ENCODE measurements at places on chromosomes 11 and 22. TPM values are rescaled to one million over a fixed set of nuclear protein-coding genes. Genes with fewer than 3 reads are reported as not detected.

FBLN1 gene
- total RNA-seq, result 184 TPM

BBS1 gene
- total RNA-seq, result 37.3 TPM

ADM2 gene
- total RNA-seq, result 37.6 TPM

ALKBH3 gene
- total RNA-seq, result 30.4 TPM

LRRC75B gene
- 63.6 TPM for total RNA-seq

OR51I1 gene
- total RNA-seq, result not detected
